ENCODE measurements at places on chromosomes 3 and 15.
A peak's percentile ranks its signal among the peaks of the same experiment; 100 is the strongest.

DNA sequence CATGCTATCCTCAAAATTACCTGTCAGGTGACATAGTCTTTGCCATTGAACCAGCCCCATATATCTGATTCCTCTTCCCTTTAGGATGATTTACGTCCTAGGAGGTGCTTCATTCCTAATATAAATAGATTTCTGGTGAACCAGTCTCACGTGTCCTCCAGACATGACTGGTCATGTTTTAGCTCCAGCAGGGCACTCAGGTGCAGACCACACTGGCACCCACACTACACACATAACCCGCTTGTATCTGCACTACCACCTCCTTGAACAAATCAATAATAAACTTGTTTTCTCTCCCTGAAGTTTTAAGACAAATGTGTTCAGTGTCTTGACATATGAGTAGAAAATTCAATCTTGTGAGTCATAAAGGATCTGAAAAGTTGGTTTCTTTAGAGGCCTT, 155.5 kb downstream of the GOLIM4 start:
- no peak for DNase-seq

- no peak for DNase-seq
These were observed 75.3 kb upstream of the BLM start for GRCh38 chr15:90641581-90642463.

GRCh38 chr3:196192036-196192523, 19.1 kb downstream of the ZDHHC19 start:
- peak; percentile 47 for DNase-seq

DNA sequence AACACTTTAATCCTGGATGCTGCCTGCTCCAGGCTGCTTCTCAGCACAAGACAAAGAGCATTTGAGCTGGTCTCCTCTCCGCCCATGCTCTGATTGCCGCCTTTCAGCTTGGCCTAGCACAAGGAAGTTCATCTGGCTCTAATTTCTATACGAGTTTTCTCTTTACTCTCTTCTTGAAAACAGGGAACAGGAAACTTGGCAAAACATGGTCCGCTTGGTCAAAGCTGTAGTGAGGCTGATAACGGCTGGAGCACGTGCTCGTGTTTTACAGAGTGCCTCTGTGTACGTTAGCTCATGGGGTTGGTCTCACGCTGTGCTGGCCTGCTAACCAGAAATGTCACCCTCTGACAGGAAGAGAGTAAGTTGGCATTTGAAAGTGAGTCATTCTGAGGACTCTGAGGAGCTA, 19.2 kb downstream of the RARRES1 start:
- no peak for DNase-seq

- peak; percentile 36 for DNase-seq
These were observed 393 bp downstream of the ERICH6 start for GRCh38 chr3:150703299-150703755.

GRCh38 chr15:31332681-31333071, 6.0 kb downstream of the KLF13 start:
- no peak for DNase-seq

DNA sequence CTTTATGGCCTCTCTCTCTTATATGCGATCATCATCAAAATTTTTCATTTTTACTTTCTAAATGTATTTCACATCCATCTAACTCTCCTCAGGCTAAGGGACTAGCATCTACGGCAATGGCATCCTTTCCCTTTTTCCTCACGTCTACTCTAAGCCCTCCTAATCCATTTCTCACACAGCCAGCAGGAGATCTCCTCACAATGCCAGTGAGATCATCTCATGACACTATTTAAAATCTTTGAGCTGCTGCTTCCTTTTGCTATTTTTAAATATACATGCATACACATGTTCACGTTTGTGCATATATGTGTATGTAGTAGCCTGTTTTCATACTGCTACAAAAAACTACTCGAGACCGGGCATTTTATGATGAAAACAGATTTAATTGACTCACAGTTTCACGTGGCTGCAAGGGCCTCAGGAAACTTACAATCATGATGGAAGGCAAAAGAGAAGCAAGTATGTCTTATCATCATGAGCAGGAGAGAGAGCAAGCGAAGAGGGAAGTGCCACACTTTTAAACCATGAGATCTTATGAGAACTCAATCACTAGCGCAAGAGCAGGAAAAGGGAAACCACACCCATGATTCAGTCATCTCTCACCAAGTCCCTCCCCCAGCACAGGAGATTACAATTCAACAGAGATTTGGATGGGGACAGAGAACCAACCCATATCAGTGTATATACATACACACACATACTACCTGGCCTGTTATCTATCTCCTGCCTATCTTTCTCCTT, 599.2 kb upstream of the ROBO1 start:
- no peak for DNase-seq

DNA sequence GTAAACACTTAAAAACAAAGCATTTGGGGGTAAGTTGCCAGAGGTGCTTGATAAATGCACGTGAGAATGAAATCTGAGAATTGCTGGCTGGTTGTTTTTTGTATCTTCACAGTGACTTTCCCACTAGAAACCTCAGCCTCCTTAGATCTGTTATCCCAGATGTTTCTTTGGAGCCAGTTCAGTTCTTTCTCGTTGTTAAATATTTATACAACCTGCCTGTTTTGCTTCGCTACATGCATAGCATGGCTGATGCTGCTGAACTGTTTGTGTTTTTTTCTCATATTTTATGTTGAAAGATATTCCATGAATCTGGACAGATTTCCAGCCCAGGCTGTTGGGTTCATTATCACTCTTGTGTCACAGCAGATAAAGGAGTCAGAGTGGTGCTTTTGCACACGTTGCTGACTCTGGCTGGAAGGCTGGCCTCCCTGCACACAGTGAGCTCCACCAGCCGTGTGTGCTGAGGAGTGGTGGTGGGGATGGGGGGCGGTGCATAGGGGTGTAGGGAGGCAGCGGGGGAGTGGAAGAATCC, 80.2 kb downstream of the ARNT2 start:
- DNase-seq: no peak

DNA sequence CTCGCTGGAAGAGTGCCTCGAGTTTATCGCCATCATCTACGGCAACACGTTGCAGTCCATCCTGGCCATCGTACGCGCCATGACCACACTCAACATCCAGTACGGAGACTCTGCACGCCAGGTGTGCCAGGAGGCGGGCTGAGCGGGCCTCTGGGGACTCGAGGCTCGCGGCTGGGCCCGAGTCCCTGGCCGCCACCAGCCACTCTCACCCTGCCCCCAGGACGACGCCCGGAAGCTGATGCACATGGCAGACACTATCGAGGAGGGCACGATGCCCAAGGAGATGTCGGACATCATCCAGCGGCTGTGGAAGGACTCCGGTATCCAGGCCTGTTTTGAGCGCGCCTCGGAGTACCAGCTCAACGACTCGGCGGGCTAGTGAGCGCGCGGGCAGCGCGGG, 1.9 kb downstream of the GNAT1 start:
- DNase-seq: no peak

- no peak for DNase-seq
These were observed 12.9 kb downstream of the SNAPC5 start for GRCh38 chr15:66484539-66485112.

DNA sequence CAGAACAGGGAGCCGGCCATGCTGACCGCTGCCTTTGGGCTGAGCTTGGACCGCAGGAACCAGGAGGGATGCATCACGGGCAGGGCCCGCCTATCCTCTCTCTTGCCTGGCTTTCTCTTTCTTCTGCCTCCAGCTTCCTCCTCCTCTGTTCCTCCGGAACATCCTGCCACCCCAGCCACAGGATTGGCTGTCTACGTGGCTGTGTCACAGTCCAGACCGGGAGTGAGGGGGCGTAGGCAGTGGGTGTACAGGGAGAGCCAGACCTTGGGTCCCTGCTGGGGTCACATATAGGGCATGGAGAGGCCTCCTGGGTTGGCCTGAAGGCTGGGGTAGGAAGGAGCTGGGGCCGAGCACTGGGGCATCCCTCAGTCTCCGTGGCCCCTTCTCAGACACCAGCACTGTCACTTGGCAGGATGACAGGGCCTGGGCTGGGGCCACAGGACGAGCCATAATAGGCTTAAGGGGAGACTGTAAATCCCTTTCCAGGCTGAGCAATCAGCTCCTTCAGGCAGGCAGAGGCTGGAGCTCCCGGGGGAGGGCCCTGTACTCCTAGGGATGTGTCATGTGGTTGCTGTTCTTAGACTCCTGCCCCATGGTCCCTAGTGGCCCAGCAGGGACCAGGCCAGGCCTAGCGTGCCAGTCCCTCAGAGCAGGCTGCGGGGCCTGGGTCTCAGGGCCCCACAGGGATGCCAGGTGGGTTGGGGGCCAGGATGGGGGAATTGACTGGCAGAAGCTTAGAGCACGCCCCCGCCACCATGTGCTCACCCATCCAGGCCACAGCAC, 25.4 kb downstream of the LINGO1 start:
- no peak for DNase-seq
